Stimulated activated CD4-positive, alpha-beta T cell treated with anti-CD3 and anti-CD28 coated beads, Interleukin-15, amount 100 ng/mL, for 24 hours (primary cell): ENCODE measurements at places on chromosomes 2 and 18.

DNA sequence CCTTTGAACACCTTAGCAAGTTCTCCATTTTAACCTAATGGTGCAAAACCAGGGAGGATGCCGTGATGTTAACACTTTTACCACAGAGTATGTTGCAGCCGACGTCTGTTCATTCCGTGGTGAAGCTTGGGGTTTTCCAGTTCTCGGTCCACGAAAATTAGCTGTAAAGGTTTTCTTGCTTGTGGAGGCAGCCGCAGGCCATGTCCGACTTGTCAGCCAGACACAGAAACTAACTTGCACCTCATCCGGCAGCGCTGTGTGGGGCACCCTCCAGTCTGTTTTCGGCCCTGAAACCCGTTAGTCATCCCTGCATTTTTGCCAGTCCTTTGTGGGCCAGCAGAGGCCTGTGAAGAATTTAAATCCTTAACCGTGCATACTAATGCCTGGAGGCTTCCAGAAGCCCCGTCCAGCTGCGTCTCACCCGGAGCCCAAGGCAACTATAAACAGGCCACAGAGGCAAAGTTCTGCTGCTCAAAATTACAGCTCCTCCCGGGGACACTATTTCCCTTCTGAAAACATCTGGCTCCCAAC lies 70.6 kb downstream of the SH3YL1 start:
- no peak for DNase-seq

GRCh38 chr18:56115071-56116015 lies 523.0 kb downstream of the TXNL1 start:
- DNase-seq = no peak

GRCh38 chr2:113324684-113325160 lies 46.0 kb upstream of the PAX8 start:
- DNase-seq = peak; percentile 73

- DNase-seq = no peak
Measured at GRCh38 chr2:57516698-57517340, 529.8 kb upstream of the VRK2 start.

DNA sequence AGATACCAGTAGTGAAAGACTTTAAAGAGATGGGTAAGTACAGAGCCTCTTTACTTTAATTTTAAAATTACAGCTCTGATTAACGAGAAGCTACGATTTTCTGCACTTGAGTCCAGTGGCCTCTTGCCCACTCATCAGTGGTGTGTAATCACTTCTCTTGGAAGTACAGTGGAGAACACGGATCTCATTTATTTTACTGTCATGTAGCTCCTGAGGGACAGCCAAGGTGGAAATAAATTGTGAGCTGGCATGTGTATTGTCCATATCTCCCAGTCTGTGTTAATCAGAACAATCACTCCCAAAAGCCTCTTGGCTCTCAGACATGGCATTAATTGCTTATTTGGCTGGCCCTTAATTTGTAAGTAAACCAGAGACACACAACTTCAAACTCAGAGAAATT lies 69.4 kb downstream of the LOXHD1 start:
- no peak for DNase-seq

DNA sequence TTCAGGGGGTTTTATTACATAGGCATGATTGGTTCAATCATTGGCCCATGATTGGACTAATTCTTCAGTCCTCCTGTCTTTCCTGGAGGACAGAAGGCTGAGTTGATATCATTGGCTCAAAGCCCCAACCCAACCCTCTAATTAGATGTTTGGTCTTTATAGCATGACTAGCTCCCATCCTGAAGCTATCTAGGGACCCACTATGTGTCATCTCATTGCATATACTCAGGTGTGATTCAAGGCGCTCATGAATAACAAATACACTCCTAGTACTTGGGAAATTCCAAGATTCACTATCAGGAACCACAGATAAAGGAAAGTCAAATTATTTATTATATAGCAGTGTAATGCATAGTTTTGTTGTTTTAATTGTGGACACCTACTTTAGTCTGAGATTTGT lies 24.9 kb upstream of the NBEAL1 start:
- DNase-seq = no peak

GRCh38 chr2:88530081-88530480 lies 77.6 kb upstream of the FOXI3 start:
- no peak for DNase-seq
